Keratinocyte (primary cell): ENCODE measurements at places on chromosomes 4 and X.

DNA sequence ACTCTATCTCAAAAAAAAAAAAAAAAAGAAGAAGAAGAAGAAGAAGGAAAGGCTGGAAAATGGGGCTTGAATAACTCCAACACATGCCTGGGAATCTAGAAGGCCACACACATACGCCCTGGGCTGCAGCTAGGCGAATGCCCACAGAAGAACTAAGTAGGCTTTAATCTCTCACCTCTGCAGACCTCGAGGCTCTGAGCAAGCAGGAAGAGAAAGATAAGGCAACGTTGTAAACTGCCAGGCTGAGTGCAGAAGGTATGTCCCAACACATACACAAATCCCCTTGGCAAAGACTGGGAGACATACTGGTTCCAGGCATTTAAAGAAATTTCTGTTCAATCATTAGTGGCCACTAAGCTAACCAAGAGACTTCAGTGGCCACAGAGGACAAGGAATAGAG lies 18.4 kb downstream of the SLC38A5 start:
- H3K4me1 ChIP-seq = no peaks in the 10 kb centered on the region
- H3K36me3 ChIP-seq = no peaks in the 10 kb centered on the region
- DNase-seq = no peak
- no peaks in the 10 kb centered on the region for H3K27me3 ChIP-seq
- no peak overlapping the region for H3K4me3 ChIP-seq

GRCh38 chrX:31508338-31508737 lies 436.5 kb upstream of the FTHL17 start:
- H3K36me3 ChIP-seq = no peaks in the 10 kb centered on the region
- H3K27me3 ChIP-seq = no peaks in the 10 kb centered on the region
- H3K4me1 ChIP-seq = no peaks in the 10 kb centered on the region
- H3K4me3 ChIP-seq = no peak overlapping the region

- H3K27ac ChIP-seq = no peak overlapping the region
- no peak overlapping the region for H3K4me3 ChIP-seq
- no peak for DNase-seq
- H3K4me1 ChIP-seq = no peaks in the 10 kb centered on the region
- H3K36me3 ChIP-seq = no peaks in the 10 kb centered on the region
- H3K27me3 ChIP-seq = no peaks in the 10 kb centered on the region
Measured at GRCh38 chr4:126144543-126145237, 829.9 kb downstream of the FAT4 start.

- H3K4me1 ChIP-seq = no peaks in the 10 kb centered on the region
- H3K27me3 ChIP-seq = no peaks in the 10 kb centered on the region
- no peaks in the 10 kb centered on the region for H3K36me3 ChIP-seq
- H3K4me3 ChIP-seq = no peak overlapping the region
Measured at GRCh38 chrX:123753656-123754350, 21.0 kb upstream of the THOC2 start.

DNA sequence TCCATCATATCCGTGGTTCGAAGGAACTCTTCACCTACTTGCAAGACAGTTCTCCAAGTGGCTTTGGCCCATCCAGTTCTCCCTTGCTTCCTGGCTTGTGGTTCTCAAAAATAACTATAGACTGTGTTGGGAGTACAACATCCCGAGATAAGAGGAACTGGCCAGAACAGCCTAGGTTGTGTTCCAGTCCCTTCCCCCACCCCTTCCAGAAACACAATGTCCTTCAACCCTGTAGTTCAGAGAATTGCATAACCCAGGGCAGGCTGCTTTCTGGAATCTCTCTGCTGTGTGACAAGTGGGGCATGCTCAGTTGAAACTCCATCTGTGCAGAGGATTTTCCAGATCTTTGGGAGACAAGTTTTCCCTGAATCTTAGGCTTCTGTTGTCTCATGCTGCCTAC lies 206.5 kb downstream of the PCDH10 start:
- no peaks in the 10 kb centered on the region for H3K36me3 ChIP-seq
- H3K27me3 ChIP-seq = no peaks in the 10 kb centered on the region
- DNase-seq = no peak
- no peaks in the 10 kb centered on the region for H3K4me1 ChIP-seq
- H3K4me3 ChIP-seq = no peak overlapping the region

DNA sequence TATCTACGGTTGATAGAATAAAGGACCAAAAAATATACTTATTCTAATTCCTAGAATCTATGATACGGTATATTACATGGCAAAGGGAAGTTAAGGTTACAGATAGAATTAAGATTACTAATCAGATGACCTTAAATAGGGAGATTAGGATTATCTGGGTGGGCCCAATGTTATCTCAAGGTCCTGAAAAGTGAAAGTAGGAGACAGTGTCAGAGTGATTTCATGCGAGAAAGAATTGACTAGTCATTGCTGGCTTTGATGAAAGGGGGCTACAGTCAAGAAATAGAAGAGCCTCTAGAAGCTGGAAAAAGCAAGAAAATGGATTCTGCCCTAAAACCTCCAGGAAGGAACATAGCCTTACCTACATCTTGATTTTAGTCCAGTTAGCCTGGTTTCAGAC lies 176.9 kb upstream of the PPP1R2C start:
- H3K27me3 ChIP-seq = peaks cover 2% of the 10 kb centered on the region
- H3K27ac ChIP-seq = no peak overlapping the region
- H3K4me3 ChIP-seq = no peak overlapping the region
- H3K4me1 ChIP-seq = peaks cover 6% of the 10 kb centered on the region
- no peaks in the 10 kb centered on the region for H3K36me3 ChIP-seq

DNA sequence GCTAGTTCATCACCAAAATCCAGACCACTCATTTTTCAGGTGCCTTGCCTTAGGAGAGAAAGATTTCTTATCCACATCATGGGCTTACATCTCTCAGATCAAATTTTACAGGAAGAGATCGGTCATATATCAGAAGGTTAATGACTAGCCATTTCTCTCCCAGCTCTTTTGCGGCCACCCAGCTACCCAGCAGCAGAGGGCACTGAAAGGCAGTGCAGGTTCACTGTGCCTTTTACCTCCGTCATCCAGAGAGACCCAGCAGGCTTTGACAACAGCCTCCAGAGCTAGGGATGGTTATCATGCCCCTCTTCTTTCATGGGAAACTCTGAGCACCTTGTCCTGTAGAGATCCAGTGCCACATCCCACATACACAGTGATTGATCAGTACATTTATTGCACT lies 384.8 kb downstream of the AFF2 start:
- no peak overlapping the region for H3K27ac ChIP-seq
- no peaks in the 10 kb centered on the region for H3K4me1 ChIP-seq
- no peaks in the 10 kb centered on the region for H3K36me3 ChIP-seq
- no peak for DNase-seq
- no peaks in the 10 kb centered on the region for H3K27me3 ChIP-seq

GRCh38 chrX:121308276-121308805 lies 260.9 kb downstream of the GLUD2 start:
- no peaks in the 10 kb centered on the region for H3K36me3 ChIP-seq
- no peak overlapping the region for H3K27ac ChIP-seq
- DNase-seq = no peak
- H3K4me1 ChIP-seq = no peaks in the 10 kb centered on the region
- no peaks in the 10 kb centered on the region for H3K27me3 ChIP-seq
- no peak overlapping the region for H3K4me3 ChIP-seq

- peaks cover 72% of the 10 kb centered on the region for H3K4me1 ChIP-seq
- H3K27ac ChIP-seq = peak overlapping the region; percentile 89
- no peak overlapping the region for H3K4me3 ChIP-seq
- H3K27me3 ChIP-seq = no peaks in the 10 kb centered on the region
Measured at GRCh38 chrX:150574559-150575418, 6.4 kb downstream of the MTM1 start.

GRCh38 chrX:11789809-11790208 lies 31.8 kb downstream of the MSL3 start:
- no peak for DNase-seq
- no peak overlapping the region for H3K27ac ChIP-seq
- no peaks in the 10 kb centered on the region for H3K4me1 ChIP-seq

DNA sequence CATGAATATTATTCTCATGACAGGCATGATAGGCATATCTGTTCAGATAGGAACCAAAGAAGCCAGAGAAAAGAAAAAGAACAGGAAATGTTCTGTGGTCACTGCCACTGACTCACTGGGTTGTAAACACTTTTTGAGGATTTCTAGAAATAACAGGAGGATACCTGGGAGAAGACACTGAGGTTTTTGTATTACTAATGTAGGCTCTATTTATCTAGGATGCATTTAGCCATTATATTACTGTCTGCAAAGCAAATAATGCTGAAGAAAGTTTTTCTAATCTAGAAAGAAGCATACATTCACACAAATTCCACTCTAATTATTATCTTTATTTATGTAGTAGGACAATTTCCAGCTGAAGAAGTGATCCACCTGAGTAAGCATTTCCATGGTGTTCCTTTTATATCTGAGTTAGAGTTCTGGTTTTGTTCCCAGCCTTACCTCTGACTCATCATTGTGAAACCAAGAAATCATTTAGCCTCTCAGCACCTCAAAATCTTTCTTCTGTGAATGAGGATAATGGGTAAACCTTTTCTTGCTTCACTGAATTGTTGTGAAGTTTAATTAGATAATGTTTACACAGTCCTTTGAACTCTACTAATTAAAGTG lies 40.2 kb upstream of the EPGN start:
- peak overlapping the region; percentile 78 for H3K27ac ChIP-seq
- peak; percentile 28 for DNase-seq
- no peaks in the 10 kb centered on the region for H3K27me3 ChIP-seq
- H3K4me1 ChIP-seq = peaks cover 23% of the 10 kb centered on the region
- no peak overlapping the region for H3K4me3 ChIP-seq

- H3K27me3 ChIP-seq = no peaks in the 10 kb centered on the region
- no peak overlapping the region for H3K4me3 ChIP-seq
- H3K36me3 ChIP-seq = no peaks in the 10 kb centered on the region
Measured at GRCh38 chr4:57195622-57196021, 85.4 kb upstream of the IGFBP7 start.
